SHP77 treated with DMSO at 0.1 percent for 48 hours (cell line): ENCODE measurements at places on chromosomes 11 and 22.

DNA sequence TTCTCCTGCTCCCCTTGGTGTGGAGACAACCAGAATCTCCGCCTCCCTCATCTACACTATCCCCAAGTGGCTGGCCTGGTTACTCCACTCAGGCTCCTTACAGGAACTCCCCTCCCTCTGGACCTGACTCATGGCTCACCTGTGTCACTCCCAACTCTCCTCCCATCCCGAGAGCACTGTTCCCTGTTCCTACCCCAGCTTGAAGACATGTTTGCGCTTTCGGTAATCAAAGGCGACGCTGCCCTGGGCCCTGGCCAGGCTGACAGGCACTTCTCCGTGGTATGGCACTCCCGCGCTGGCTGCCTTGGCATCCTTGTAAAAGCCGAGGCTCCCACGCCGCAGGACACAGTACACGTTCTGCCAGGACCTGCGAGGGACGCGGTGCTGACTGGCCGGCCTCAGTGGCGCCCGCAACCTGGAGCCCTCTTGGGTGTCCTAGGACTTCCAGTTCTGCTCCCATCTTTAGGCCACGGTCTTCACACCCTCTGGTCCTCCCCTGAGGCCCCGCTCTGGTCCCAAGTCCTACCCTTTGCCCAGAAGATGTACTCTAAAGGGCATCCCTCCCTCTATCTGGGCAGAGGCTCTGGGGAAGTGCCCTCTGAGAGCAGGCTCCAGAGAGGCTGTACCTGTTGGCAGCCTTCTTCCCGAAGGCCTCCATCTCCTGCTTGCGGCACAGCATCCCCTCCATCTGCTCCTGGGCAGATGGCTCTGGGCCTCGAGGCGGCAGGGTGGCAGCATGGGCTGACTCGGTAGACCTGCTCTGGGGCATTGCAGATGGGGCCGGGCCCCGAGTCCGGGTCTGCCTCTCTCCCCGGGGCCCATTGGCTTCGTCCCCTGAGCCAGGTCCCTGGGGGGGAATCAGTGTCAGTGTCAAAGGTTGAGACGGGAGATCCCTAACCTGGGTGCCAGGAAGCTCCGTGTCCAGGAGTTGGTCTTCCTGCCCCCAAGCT is 9.4 kb upstream of the RBM4B start:
- DNase-seq = no peak

DNA sequence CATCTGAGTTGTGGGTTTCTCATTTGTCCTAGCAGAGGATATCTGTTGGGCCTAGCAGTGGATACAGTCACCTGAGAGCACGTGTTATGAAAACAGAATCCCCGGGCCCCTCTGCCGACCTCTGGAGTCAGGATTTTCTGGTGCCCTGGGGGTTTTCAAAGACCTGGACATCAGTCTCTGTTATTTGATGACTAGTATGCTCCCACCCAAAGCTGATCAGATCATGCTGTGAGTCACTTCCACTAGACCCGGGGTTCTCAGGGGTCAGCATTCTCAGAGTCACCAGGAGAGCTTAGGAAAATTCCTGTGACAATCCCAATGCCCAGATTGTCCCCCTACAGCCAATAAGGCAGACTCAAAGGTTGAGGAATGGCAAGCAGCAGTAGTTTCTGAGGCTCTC is 38.7 kb downstream of the KCNJ1 start:
- no peak for DNase-seq

DNA sequence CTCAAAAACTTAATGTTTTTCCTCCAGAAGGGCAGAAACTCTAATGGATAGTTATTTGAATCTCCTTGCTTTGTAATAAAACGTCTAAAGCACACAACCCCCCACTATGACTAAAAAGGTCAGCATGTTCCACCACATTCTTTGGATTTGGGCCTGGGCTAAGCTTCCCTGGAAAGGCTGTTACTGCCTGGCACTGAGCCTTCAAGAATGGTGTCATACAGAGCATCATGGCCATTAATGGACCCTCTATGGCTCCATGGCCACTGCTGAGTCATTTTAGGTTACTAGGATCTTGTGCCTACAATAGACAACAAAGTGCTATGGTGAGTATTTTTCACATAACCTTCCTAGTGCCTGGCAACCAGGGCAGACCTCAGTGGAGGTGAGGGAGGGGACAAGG is 242.6 kb upstream of the FAT3 start:
- no peak for DNase-seq

DNA sequence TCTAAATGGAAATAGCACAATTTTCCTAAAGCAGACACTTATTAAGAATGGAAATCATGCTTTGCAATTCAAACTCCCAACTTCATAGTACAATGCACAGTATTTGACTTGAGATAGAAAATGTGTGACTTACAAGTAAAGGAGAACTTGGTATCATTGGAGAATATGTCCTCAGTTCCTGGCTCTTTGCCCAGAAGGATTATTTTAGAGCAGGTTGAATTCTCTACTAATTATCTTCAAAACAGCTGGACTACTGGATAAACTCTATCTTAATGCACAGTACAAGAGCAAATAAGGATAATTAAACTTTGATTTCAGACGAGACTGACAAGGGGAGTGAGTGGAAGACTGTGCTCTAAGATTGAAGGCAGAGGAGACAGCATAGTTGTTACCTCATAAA is 839.4 kb downstream of the OPCML start:
- DNase-seq = no peak

- no peak for DNase-seq
These were observed 27.5 kb upstream of the KRTAP5-7 start for GRCh38 chr11:71499546-71499945.

DNA sequence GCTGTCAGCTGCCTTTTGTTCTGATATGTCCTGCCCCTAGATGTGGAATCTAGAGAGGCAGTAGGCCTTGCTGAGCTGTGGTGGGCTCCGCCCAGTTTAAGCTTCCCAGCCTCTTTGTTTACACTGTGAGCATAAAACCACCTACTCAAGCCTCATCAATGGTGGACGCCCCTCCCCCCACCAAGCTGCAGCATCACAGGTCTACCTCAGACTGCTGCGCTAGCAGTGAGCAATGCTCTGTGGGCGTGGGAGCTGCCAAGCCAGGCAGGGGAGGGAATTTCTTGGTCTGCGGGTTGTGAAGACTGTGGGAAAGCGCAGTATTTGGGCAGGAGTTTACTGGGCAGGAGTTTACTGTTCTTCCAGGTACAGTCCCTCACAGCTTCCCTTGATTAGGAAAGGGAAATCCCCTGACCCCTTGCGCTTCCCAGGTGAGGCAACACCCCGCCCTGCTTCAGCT is 98.5 kb downstream of the SMCO4 start:
- DNase-seq = peak; percentile 72

DNA sequence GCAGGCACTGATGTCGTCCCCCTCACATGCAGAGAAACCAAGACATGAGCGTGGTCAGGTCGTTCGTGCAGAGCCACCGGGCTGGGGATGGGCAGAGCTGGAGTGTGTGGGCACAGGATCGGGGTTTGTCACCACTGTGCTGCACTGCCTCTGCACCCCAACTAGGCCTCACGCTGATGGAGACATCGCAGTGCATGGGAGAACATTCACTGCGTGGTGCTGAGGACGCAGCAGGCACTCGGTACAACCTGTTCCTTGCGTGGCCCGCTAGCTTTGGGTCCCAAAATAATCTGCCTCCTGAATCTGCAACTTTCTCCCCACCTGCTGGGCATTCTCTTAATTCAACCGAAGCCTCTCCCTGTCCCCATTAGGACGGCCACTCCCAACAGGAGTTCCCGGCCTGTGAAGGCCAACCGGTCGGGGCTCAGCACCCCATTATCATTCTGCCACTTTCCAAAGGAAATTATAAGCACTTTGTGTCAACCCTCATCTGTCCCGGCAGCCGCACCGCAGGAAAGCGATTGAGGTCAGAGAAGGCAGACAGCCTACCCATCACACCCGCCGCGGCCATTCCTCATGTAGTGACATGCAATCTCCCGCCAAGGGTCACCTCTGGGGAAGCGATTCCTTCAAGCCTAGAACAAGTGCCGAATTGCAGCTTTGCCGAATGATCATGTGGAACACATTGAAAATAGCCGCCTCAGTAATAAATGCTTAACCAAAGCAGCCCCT is 490.4 kb downstream of the MN1 start:
- DNase-seq = no peak
